ENCODE measurements at places on chromosomes 12 and 14. TPM values are rescaled to one million over a fixed set of nuclear protein-coding genes. Genes with fewer than 3 reads are reported as not detected.

- DNase-seq, result no peak
Observed at GRCh38 chr12:81339071-81339470, 261.2 kb downstream of the ACSS3 start.

LTA4H gene
- 58.6 TPM for polyA plus RNA-seq

KRT71 gene
- polyA plus RNA-seq, result not detected

AJUBA gene
- 7.8 TPM for polyA plus RNA-seq

DNA sequence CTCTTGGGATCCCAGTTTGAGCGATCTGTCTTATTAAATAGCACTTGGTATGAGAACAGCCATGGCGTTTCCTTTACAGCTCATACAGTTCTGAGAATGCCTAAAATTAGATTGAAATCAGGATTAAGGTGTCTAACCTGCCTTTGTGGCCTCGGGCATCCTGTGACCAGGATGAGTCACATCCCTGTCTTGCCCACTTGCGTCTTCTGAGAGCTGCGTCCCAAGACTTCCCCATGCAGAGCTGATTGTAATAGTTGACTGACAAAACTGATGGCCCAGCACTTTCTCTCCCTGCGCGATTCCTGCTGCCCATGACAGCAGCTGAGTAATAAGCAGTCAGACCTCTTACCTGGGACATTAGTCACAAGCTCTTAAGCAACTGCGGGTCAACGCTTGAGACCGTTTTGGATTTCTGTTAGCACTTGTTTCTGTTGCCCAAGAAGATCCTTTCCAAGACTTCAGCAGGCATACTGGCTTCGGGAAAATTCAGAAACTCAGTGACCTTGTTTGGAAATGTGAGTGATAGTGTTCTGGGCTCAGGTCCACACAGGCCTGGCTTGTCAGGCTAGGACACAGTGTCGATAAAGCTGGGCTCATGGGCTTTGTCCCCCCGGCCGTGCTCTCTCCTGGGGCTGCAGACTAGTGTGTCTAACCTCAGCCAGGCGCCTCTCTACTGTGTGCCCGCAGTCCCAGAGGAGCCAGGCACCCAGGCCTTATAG is 169.9 kb upstream of the HIF1A start:
- peak; percentile 83 for DNase-seq

DNA sequence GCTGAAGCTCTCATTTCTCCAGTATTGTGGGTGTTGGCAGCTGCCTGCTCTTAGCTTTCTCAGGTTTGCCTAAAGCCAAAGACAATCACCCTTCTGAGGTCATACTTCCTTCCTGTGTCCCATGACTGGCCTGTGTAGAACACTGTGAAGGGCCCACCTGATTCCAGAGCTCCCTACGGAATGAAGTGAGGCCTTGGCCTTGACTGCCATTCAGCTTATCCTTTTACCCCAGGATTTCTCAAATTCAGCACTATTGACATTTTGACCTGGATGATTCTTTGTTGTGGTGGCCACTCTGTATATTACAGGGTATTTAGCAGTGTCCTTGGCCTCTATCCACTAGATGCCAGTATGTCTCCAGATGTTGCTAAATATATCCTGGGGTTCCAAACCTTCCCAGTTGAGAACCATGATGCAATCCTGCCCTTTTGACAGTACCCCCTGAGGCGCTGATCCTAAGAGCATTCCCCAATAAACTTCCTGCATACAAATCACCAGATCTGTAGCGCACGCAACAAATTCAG is 112.3 kb upstream of the KRR1 start:
- DNase-seq, result no peak
